SK-MEL-5 (cell line): ENCODE measurements at places on chromosomes 11 and 22. TPM values are rescaled to one million over a fixed set of nuclear protein-coding genes. Genes with fewer than 3 reads are reported as not detected.

- no peak for DNase-seq
Measured at GRCh38 chr22:45320357-45320976, 10.7 kb downstream of the FAM118A start.

DNA sequence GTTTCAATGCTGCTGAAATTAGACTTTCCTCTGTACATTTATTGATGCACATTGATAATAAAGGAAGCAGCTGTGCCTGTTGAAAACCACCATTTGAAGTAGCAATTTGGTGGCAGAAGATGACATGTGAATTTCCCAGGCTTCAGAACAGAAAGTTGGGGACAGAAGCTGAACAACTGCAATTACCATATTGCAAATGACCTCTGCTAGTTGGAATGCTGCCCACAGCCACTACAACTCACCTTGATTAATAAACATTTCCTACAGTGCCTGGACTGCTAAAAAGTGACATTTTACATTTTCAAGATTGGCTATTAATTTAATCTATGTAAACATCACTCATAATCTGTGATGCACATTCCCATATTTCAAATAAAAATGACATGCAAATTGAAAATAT is 208.6 kb downstream of the LUZP2 start:
- no peak for DNase-seq

GRCh38 chr11:116990061-116990473 is 108.2 kb downstream of the SIK3 start:
- DNase-seq, result peak; percentile 72

DNA sequence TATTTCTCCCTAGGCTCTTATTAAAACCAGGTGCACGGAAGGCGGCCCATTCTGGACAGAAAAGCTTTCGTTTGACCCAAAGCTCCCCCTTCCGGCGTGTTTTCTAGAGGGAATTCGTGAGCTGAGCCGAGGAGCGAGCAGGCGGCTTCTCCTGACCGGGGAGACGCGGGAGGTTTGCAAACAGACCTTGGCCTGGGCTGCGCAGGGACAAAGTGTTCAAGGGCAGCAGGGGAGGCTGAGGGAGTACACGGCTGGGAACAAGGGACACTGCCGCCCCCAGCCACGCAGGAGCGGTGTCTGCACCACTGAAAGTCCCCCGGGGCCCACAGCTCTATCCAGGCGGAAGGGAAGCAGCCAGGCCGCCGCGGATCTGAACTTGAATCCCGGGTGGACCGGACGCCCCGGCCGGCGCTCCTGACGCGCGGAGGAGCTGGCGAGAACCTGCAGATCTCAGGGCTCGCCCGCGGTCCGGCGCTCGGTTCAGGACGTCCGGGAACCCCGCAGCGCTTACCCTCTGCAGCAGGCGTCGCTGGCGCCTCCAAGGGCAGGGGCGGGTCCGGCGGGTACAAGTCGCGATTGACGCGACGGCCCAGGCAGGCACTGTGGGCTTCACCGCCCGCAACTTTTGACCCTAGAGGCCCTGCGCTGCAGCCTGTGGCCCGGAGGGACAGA is 101.9 kb downstream of the WT1 start:
- DNase-seq, result no peak

DNA sequence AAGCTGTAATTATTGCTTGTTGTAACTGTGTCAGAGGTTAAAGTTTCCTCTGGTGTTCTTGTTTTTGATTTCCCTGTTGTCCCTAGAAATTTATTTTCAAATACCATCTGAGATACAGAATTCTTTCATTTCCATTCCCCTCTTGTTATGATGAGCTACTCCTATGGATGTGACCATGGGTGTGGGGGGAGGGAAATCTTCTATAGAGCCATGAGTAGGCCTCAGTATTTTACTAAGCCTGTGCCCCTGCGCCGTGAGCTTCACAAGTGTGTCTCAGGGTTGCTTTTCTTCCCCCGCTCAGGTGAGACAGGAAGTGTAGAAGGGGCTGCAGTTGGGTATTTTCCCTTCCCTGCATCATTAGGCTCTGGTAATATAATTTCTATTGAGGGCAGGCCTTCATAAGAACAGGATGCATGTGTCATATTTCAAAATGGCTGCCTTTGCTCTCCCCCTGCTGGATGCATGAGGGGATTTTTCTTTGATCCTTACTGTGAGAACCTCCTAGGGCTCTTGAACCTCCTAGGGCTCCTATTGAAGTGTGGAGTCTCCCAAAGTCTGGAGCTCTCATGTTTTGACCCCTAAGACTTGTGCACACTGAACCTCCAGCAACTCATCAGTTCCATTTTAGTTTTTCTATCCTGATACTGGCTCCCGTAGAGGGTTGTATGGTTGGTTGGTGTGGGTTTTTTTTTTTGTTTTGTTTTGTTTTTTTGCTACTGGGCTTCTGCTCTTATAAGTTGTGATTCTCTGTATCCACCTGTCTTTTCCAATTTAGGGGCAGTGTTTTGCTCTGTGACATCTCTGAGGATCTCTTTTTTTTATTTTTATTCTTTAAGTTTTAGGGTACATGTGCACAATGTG is 658.2 kb downstream of the NTM start:
- peak; percentile 79 for DNase-seq

- DNase-seq, result no peak
Measured at GRCh38 chr22:48581205-48581766, 1246.4 kb downstream of the BRD1 start.

DNA sequence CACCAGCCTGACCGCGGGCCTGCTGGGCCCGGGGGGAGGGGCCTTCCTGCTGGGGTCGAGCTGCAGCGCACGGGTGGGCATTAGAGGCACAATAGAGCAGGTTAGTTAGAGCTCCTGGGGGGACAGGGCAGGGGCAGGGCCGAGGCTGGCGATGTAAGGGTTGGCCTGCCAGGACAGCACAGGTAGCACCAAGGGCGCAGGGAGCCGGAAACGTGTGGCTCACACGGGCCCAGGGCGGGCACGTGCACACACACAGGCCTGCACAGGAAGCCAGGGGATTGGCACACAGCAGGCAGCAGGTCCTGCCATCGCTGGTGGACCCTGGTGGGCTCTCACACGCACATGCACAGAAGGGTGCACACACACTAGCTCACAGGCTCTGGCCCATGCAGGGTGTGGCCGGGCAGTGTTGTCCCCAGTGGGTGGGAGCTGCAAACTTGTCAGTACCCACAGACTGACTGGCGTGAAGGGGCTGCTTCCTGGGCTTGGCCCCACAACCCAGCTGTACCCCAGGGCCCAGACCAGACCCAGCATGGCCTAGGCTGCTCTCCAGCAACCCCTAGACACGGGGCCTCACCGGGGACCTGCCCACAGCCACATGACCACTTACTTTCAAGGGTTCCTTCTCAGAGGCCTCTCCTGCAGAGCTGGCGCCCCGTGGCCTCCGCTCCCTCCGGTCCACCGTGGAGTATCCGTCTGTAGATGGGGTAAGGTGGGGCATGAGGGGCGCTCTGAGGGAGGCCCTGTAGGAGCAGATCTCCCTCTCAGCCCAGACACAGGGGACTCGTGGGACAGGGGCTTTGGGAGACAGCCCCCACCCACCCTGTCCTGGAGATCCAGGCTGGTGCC is 29.9 kb upstream of the TXNRD2 start:
- no peak for DNase-seq

- peak; percentile 48 for DNase-seq
Measured at GRCh38 chr11:11813288-11813962, 28.3 kb upstream of the USP47 start.

DNA sequence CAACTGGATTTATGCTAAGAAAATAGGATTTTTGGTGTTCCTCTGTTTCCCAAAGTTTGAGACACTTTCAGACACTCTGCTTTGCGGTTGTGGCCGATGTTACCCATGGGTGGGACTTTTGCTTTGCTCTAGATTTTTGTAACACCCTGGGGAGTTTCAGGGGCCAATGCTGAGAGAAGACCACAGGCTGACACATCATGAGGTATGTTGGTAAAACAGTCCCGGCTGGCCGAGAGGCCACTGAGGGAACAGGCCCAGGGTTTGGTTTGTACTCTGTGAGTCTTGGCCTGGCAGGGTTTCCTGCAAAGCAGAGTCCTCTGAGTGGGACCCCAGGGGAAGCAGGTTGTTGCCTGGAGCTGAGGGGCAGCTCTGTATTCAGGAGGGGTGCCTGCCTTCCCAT is 78.5 kb upstream of the PITPNB start:
- no peak for DNase-seq

GRCh38 chr11:83682611-83682973 is 396.4 kb upstream of the CCDC90B start:
- DNase-seq, result no peak

- no peak for DNase-seq
Measured at GRCh38 chr11:88434333-88434976, 96.9 kb upstream of the CTSC start.

DNA sequence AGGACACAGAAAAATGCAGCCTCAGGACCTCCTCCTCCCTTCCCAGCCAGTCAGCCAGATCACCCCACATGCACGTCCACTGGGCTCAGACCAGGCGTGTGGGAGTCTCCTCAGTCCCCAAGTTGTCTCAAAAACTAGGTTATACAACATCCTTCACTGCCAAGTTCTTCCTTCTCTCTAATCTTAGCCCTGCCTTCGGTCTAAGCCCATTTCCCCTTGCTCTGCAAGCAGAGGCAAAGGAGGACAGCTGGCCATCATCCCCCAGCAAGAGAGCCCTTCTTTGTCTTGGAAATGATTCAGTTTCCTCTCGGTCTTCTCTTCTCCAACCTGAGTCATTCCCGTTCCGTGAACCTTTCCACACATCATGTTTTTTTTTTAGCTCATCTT is 14.0 kb upstream of the NRGN start:
- no peak for DNase-seq

DNA sequence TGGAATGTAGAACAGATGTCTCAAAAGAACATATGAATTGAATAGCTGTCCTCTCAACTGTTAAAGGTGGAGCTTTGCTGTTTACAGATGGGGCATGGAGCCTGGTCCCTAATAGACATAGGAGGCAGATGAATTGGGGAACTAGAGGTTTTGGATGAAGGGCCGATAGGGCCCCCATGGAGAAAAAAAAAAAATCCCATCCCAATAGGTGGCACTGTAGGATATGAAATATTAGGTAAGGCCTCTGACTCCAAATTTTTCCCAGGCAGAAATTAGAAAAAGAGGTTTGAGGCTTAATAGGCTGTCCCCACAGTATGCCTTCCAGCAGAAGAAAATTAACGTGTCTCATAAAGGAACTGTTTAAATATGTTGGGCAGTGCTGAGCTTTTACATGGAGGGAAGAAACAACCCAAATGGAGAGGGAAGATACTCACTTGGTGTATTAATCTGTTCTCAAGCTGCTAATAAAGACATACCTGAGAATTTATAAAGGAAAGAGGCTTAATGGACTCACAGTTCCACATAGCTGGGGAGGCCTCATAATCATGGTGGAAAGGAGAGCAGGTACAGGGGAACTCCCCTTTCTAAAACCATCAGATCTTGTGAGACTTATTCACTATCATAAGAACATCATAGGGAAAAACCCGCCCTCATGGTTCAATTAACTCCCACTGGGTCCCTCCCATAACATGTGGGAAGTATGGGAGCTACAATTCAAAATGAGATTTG is 30.1 kb upstream of the TMEM45B start:
- peak; percentile 9 for DNase-seq

- no peak for DNase-seq
Measured at GRCh38 chr11:11583801-11584529, 37.8 kb downstream of the GALNT18 start.

DNA sequence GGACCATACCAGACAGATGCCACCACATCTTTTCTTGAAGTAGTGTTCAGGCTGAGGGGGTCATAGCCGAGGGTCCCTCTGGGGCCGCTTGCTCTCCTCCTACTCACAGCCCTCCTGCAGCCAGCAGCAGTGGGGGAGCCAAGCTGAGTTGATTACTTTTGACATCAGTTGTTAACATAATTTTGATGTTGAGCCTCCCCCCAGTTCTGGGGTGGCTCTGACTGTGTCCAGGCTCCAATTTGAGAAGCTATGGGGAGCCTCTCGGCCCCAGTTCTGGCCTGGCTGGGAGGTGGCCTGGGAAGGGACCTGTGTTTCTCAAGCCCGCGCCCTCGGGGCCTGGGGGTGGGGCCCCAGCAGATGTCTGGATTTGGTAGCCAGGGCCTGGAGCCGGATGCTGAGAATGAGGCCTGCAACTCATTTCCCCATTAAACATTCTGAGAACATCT is 47.9 kb downstream of the KCNQ1OT1 start:
- DNase-seq, result no peak

DNA sequence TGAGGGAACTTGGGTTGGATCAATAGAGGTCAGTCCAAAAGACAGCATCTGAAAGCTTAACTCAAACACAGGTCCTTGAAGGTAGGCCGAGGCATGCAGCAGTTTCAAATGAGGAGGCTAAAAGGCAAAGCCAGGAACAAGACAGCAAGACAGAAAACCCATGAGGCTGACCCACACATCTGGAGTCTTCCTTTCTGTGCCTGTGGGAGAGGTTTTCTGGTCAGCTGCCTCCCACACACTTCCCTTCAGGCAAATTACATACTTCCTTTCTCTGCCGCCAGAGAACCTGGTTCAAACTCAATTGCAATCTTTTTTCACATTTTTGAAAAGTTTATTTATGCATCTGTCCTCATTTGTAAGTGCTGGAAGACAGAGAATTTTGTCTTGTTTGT is 29.8 kb upstream of the CRTAM start:
- peak; percentile 64 for DNase-seq

- DNase-seq, result peak; percentile 66
Measured at GRCh38 chr11:116078101-116078591, 573.9 kb upstream of the CADM1 start.

GRCh38 chr11:64234647-64235379 is 429 bp downstream of the VEGFB start:
- no peak for DNase-seq

DNA sequence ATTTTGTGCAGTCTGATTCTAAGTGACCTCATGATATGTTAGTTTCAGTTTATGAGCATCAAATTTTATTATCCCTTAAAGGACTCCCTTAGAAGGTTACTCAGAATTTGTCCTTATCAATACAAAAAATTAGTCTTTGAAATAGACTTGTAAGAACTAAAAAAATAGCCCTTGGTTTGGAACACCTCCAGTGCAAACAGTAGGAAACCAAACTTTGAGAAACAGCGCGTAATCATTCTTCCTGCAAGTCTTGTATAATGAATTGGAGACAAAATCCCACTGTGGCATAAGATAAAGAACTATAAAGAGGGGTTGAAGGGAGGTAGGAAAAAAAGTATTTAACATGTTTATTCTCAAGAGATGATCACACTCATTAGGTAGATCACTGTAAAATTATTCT is 10.8 kb upstream of the MSANTD4 start:
- no peak for DNase-seq

DNA sequence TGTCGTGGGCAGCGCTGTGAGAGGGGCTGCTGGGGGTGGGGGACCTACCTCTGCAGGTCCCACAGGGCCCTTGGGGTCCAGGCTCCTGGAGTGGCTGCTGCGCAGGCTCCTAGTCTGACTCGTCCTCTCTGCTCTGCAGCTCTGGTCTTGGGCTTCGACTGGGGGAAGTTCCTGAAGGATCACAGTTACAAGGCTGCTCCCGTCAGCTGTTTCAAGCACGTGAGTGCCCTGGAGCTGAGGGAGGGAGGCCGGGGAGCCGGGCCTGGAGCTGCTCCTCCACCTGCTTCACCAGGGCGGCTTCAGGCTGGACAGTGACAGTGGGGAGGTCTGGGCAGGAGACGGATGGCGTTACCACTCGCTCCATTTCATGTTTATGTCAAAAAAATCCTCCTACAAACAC is 11.9 kb downstream of the L3MBTL2 start:
- peak; percentile 37 for DNase-seq

GRCh38 chr22:28116219-28116673 is 197.2 kb upstream of the PITPNB start:
- no peak for DNase-seq

GRCh38 chr22:38189104-38189503 is 7.5 kb upstream of the PLA2G6 start:
- DNase-seq, result no peak

DEAF1 gene
- 26.1 and 33.8 TPM in 2 replicates for total RNA-seq

PDE2A gene
- total RNA-seq, result 0.26 and 0.64 TPM in 2 replicates

GPR83 gene
- 0.03 TPM in 1 of 2 replicates, not detected in the other for total RNA-seq

HBB gene
- total RNA-seq, result not detected in 2 replicates

NCAPH2 gene
- 51.5 and 53.8 TPM in 2 replicates for total RNA-seq

DEFB131B gene
- not detected in 2 replicates for total RNA-seq

TPBGL gene
- 1.4 and 2.7 TPM in 2 replicates for total RNA-seq

CREBZF gene
- 26.8 and 28.3 TPM in 2 replicates for total RNA-seq
